Type B pancreatic cell (in vitro differentiated cells): ENCODE measurements at places on chromosomes 12 and 14. TPM values are rescaled to one million over a fixed set of nuclear protein-coding genes. Genes with fewer than 3 reads are reported as not detected.

INHBC gene
- not detected in 2 replicates for total RNA-seq

KRT85 gene
- total RNA-seq, result not detected in 2 replicates

BHLHE41 gene
- total RNA-seq, result 5.8 and 12.5 TPM in 2 replicates

KRT5 gene
- total RNA-seq, result 13.0 and 25.0 TPM in 2 replicates

CLEC4C gene
- not detected in 2 replicates for total RNA-seq
